ENCODE measurements at places on chromosomes 12 and 14.
A peak's percentile ranks its signal among the peaks of the same experiment; 100 is the strongest.

- DNase-seq: no peak
Observed at GRCh38 chr12:43237238-43237879, 314.6 kb downstream of the ADAMTS20 start.

DNA sequence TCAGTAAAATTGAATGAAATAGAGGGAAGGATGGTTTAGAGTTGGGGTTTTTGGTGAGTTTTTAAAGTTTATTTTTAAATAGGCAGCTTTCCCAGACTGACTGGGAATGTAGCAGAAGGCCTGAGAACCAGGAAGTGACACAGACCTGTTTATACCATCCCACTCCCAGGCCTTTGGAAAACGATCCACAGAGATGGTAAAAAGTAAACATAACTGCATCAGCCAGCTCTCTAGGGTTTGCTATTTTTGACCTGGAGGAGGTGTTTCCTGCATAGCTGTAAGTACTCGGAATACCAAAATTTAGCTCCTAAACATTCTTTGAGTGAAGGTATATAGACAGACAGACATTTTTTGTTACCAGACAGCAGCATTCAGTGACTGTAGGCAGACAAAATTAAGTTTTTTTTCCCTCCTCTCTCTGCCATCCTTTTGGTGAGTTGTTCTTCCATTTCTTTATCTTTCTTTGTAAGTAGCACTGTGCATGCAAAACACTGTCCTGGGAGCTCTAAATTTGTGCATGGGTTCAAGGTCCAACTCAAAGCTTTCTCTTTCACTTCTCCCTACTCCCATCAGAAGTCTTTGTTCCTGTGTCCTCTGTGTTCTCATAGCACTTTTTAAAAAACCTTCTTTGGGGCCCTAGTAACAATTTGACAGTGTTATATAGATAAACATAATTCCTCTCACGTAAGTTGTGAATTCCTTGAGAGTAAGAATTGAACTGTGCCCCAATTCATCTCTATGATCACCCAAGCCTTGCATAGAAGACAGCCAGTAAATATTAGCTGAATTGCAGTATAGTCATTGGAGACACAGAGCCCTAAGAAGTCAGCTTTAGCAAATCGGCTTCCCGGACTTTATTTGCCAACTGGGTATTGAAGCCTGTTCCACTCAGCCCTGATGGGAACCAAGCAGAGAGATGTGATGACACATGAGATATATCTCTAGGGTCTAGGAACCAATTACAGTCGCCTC is 37.4 kb downstream of the SUSD6 start:
- DNase-seq: no peak

DNA sequence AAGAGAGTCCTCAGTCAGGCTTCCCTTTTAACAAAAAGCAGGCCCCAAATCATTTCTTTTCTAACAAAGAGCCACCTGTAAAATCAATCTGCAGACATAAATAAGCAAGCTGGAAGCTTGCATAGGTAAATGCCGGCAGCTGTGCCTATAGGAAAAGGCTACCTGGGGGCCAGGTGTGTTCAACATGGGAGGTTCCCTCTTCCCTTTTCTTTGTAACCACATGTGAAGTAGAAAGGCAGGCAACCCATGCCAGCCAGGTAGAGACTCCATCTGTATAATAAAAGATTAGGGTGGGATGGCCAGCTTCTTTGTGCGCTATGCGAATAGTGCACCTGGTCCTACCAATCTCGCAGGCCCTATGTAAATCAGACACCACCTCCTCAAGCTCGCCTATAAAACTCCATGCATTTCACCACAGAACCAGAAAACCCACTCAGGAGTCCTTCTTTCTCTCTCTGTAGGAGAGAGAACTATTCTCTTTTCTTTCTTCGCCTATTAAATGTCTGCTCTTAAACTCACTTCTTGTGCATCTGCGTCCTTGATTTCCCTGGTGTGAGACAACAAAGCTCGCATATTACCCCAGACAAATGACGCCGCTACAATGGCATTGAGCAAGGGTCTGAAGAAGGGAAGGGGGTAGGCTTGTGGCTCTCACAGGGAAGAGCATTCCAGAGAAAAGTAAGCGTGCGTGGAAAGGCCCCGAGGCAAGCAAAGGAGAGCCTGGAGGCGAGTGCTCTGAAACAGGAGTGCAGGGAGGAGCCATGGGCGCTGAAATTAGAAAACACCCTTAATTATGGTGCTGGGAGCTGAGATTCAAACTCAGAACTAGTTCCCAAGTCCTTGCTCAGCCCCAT is 67.2 kb downstream of the TTC9 start:
- no peak for DNase-seq

GRCh38 chr14:95686935-95687334 is 709 bp downstream of the TCL1B start:
- DNase-seq: no peak

DNA sequence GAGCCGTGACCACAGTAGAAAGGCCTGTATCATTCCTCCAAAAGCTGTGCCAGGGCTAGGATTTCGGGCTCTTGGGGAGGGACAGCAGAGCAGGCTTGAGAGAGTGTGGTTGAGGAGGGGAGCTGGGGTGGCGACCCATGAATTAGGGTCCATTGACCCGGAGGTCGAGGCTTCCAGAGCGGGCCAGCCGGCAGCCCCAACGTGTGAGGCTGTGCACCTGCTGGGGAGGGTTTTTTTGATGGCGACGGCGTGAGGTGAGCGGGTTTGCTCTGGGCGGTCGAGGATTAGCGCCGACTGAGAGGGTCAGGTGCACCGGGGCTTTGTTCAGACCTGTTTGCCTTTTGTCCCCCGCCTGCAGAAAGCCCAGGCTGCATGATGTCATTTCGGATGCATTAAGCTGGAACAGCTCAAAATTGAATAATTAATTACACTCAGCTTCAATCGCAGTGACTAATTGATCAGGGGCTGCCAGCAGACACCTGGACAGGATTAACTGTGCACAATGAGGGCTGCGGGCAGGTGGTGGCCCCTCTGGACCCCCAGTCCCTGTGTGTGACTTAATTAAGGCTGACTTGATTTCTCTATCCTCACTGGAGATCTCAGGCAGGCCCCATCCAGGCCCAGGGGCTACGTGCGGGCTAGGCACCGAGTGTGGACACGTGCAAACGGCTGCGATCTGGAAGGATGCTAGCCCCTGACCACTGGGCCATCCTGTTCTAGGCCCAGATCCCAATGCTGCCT is 42.1 kb upstream of the MEG3 start:
- DNase-seq: no peak

DNA sequence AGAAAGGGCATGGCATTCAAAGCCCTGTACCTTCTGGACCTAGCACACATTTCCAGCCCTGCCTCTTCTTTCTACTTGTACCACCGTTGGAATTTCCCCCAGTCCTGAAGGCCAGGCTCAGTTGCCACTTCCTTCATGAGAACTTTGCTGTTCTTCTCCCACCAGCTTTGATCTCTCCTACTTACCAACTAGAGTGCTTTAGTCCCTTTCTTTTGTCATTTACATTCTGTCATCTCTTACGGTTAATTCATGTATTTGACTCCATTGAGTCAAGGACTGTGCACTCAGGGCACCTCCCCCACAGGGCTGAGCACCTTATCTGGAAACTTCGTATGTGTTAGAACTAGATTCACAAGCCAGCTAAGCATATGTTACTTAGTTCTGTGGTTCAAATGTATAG is 26.3 kb downstream of the BICDL1 start:
- peak; percentile 70 for DNase-seq

DNA sequence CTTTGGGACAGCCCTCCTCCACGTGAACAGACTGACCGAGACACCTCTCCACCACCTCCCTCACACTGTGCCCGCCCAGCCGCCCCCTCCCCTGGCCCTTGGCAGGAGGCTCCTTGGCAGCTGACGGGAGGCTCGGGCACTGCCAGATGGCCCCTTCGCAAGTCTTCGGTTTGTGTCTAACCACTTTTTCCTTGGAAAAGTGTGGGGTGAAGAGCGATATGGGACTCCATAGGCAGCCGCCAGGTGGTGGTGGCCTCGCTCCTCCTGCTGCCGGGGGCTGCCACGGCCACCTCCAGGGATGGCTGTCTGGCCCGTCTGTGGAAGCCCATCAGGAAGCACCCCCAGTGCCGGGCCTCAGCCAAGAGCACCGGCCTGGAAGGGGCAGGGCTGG is 58.7 kb downstream of the LRCOL1 start:
- no peak for DNase-seq

- DNase-seq: no peak
Observed at GRCh38 chr12:59833408-59833807, 237.6 kb downstream of the SLC16A7 start.

GRCh38 chr14:88870777-88871176 is 46.3 kb downstream of the TTC8 start:
- no peak for DNase-seq

GRCh38 chr12:119036878-119037825 is 55.8 kb downstream of the SRRM4 start:
- peak; percentile 53 for DNase-seq

DNA sequence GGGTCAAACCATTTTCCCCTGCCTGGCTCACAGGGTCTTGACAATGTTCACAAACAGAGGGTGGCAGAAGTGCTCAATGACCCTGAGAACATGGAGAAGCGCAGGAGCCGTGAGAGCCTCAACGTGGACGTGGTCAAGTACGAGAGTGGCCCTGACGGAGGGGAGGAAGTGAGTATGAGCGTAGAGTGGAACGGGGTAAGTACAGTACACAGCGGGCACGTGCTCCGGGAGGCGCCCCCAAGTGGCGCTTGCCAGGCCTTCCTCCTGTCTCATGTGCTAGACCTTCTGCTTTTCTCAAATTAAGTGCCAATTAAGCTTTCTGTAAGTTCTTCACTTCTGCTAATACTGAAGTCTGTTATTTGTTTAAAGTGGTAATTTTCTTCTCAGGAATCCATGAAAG is 35.9 kb downstream of the XRCC3 start:
- peak; percentile 67 for DNase-seq

- DNase-seq: no peak
Observed at GRCh38 chr14:74408870-74409269, 17.1 kb downstream of the SYNDIG1L start.

DNA sequence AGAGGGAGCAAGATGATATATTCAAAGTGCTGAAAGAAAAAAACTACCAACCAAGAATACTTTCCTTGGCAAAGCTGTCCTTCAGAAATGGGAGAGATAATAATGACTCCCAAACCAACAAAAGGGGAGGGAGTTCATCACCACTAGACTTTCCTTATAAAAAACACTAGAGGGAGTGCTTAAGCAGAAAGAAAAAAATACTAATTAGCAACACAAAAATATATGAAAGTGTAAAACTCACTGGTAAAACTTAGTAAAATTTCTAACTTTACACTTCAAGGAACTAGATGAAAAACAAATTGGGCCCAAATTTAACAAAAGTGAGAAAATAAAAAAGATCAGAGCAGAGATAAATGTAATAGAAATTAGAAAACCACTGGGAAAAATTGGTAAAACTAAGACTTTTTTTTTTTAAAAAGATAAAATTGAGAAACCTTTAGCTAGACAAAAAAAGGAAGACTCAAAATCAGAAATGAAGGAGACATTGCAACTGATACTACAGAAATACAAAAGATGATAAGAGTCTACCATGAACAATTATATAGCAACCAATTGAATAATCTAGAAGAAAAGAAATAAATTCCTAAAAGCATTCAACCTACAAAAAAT is 60.4 kb upstream of the FAR2 start:
- DNase-seq: no peak

- DNase-seq: no peak
Observed at GRCh38 chr14:73752297-73752992, 38.3 kb upstream of the PNMA1 start.

DNA sequence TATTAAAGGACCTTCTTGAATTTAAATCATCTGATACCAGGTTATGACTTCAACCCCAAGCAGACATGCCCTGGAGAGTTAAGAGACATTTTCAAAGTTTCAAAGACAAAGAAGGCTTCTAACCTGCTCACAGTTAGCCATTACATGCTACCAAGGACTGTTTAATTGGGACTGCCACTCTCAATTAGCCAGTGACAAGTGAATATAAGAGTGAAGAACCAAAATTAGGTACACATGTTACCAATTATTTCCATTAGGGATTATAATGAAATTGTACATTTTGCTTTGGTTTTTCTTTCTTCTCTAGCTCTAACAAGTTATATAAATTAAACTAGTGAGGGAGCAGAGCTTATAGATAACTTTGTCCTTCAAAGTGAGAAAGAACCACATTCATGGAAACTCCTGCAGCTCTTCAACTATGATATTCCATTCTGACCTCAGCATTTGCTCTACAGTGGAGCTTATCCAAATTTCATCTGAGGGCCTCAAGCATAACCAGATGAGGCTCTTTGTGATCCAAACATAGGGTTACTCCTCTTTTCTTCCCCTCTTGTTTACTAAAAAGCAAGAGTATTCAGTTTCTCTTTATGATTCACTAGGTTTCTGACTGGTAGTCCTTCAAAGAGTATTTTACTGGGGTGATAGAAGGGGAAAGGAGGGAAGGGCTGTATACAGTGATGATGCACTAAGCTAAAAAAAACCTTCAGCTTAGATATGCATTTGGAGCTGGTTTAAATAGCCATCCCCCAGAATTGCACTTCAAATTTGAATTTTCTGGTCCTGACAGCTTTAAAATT is 91.3 kb downstream of the DUSP6 start:
- DNase-seq: no peak

DNA sequence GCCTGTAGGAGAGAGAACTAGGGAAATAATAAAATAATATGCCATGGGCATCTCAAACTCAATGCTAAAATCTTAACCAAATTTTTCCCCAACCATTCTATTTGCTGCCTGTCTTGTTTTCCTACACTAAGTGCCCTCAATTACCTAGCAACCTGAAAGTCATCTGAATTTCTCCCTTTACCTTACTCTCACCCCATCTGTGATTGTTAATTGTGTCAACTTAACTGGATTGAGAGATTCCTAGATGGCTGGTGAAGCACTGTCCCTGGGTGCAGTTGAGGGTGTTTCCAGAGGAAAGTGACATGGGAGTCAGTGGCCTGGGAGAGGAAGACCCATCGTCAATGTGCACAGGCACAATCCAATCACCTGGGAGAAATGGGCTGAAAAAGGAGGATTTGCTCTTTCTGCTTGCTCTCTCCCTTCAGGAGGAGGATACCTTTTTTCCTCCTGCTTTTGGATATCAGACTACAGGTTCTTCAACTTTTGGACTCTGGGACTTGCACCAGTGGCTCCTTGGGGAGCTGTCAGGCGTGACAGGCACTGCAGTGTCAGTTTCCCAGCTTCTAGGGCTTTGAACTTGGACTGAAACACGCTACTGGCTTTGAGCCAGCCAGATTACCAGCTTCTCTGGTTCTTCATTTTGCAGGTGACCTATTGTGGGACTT is 100.1 kb downstream of the PPP1R12A start:
- DNase-seq: no peak

DNA sequence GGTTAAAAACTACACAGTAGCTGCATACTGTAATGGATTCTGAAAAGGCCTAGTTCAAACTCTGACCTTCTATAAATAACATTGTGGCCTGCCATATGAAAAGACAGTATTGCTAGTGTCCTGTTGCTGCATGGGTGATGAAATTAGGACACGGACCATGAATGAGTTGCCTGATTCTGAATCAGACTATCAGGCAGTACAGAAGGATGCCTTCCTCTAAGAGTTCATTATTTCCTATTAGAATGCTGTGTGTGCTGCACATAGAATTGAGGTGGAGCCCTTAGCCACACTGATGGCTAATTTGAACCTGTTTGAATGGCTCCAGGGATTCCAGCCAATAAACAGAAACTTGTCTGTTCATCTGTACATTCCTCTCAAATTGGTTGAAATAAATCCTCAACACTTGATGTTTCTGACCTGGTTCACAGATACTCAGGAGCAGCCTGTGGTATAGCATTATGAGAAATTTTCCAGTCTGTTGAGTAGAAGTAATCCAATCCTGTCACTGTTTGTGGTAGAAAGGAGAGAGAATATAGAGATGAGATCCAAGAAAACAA is 483.2 kb downstream of the APAF1 start:
- DNase-seq: no peak

GRCh38 chr12:30980955-30981662 is 54.6 kb downstream of the TSPAN11 start:
- DNase-seq: no peak
